Small intestine (tissue), 16 donors: ENCODE measurements at places on chromosomes 5 and 9.

DNA sequence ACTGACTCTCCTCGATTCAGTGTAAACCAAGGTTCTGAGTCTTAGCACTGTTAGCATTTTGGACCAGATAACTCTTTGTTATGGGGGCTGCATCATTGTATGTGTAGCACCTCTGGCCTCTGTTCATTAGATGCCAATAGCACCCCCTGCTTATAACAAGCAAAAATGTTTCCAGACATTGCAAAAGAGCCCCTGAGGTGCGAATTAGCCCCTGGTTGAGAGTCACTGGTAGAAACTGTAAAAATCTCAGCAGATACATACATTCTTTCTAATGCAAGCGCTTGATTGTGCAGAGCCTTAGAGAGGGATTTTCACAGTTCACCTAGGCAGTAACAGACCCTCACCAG lies 2.8 kb downstream of the ADRB2 start:
- no peak for DNase-seq
- no peak overlapping the region for H3K4me3 ChIP-seq
- H3K27me3 ChIP-seq, result no peaks in the 10 kb centered on the region
- H3K27ac ChIP-seq, result no peak overlapping the region
- H3K36me3 ChIP-seq, result no peaks in the 10 kb centered on the region

DNA sequence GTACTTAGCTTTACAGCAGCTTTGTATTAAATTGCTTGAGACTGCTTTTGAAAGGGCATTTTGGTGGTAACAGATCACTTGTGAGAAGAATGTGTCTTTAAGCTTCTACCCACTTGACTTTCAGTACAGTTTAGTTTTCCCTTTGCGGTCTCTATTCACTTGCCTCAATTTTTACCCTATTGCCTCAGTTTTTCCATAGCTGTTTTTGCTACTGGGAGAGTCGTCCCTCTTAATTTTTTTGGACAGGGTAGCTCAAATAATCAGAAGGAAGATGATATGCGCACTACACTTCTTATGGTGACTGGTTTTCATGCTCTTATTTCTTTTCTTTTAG lies 18.8 kb downstream of the UGCG start:
- DNase-seq, result no peak
- H3K27me3 ChIP-seq, result no peaks in the 10 kb centered on the region
- no peak overlapping the region for H3K4me3 ChIP-seq
- H3K36me3 ChIP-seq, result peaks cover 23% of the 10 kb centered on the region
- H3K4me1 ChIP-seq, result peaks cover 6% of the 10 kb centered on the region

DNA sequence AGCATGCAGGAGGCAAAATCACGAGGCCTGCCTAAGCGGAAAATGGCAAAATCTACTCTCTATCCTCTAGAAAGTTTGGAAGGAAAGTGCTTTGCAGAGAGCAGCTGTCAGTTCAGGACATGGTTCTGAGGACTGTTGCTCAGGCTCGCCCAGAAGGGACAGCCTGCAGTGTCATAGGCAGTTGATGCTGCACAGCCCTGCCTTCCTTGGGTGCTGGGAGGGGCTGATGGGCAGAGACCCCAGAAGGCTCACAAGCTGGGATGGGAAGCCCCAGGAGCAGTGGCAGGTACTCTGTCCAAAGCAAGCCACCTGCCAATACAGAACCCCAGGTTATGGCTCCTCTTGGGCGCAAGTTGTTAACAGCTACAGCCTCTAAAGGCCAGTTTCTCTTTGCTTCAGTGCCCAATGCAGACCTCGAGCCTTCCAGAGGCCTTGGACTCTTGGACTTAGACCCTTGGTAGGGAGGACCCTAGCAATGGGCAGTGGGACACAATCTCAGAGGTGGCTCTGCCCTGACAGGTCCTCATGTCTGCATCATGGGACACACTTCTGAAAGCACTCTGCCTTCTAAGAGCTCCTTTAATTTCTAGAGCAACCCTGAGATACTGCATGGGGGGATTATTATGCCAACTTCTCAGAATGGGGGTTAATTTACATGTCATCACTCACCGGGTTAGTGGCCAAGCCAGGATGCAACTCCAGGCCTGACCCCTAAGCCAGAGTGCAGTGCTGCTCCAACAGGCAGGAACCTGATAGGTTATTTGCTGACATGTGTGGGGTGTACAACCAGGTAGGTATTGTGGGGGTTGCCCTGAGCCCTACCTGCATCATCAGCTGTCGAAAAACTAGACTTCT lies 57.1 kb downstream of the MACROH2A1 start:
- peaks cover 62% of the 10 kb centered on the region for H3K4me1 ChIP-seq
- H3K27me3 ChIP-seq, result no peaks in the 10 kb centered on the region
- DNase-seq, result peak; percentile 48
- H3K36me3 ChIP-seq, result peaks cover 11% of the 10 kb centered on the region

DNA sequence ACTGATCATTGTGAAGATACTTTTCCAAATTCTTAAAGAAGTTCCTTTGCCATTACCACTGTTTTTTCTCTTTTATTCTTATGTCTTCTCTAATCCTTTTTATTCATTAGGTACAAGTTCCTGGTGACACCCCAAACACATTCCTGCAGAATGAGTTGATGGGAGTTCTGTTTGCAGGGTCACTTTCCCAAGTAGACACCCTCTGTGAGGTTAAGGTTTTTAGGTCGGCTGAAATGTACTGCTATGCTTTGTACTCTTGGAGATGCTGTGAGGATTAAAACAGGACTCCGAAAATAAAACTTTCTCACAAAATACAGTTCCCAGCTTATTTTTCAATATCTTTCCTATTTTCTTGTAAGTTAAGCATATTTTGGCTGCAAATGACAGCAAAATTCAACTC lies 143.3 kb upstream of the TLE4 start:
- H3K4me1 ChIP-seq, result no peaks in the 10 kb centered on the region
- H3K27ac ChIP-seq, result no peak overlapping the region
- H3K27me3 ChIP-seq, result no peaks in the 10 kb centered on the region

DNA sequence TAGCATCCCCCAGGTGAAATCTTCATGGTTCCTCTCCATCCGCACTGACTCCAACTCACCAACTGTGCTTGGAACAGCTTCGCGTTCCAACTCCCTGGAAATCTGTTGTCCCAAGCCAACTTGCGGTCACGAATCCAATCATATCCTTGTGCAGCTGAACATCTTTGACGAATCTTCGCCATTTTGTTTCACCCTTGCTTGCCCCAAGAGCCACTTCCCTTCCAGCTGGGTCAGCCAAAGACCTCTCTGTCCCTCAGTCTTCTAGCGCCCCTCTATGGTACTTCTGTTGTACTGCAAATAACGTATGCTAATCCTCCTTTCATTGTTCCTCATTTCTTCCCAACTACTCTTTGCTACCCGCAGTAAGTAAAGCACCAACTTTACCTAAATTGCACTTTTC lies 61.0 kb upstream of the TARS1 start:
- H3K27ac ChIP-seq, result no peak overlapping the region
- DNase-seq, result no peak
- H3K27me3 ChIP-seq, result no peaks in the 10 kb centered on the region
- H3K4me3 ChIP-seq, result no peak overlapping the region
- H3K36me3 ChIP-seq, result no peaks in the 10 kb centered on the region

DNA sequence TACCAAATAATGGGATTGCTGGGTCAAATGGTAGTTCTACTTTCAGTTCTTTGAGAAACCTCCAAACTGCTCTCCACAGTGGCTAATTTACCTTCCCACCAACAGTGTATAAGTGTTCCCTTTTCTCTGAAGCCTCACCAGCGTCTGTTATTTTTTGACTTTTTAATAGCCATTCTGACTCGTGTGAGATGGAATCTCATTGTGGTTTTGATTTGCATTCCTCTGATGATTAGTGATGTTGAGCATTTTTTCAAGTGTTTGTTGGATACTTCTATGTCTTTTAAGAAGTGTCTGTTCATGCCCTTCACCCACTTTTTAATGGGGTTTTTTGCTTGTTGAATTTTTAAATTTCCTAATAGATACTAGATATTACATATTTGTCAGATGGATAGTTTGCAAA lies 28.4 kb upstream of the SUSD1 start:
- DNase-seq, result no peak
- H3K36me3 ChIP-seq, result peaks cover 3% of the 10 kb centered on the region
- H3K4me3 ChIP-seq, result no peak overlapping the region
- no peak overlapping the region for H3K27ac ChIP-seq

DNA sequence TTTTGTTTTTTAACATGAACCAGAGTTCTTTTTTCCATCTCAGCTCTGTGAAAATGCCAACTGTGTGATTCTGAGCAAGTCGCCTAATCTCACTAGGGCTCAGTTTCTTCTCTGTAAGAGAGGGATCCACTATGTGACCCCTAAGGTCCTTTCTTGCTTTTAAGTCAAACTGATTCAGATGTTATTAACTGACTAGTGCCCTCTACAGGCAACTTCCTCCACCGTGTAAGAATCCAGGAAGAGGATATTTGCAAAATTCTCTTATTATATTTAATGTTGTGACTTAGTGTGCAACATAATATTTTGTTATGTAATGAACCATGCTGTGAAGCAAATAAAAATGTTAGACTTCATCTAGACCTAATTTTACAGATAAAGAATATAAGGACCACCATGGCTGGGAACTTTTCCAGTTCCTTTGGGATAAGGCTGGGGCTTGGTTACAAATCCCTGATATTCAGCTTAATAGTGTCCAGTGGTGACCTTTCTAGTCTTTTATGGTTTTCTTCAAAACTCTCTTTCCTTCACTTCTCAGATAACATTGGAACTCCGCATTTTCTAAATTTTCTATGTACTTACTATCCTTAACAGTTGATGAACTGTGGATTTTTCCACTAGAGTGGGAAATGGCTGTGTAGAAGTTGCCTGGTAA lies 244.7 kb downstream of the PIK3R1 start:
- no peak overlapping the region for H3K4me3 ChIP-seq
- H3K27ac ChIP-seq, result no peak overlapping the region
- peaks cover 12% of the 10 kb centered on the region for H3K4me1 ChIP-seq
- no peaks in the 10 kb centered on the region for H3K27me3 ChIP-seq

DNA sequence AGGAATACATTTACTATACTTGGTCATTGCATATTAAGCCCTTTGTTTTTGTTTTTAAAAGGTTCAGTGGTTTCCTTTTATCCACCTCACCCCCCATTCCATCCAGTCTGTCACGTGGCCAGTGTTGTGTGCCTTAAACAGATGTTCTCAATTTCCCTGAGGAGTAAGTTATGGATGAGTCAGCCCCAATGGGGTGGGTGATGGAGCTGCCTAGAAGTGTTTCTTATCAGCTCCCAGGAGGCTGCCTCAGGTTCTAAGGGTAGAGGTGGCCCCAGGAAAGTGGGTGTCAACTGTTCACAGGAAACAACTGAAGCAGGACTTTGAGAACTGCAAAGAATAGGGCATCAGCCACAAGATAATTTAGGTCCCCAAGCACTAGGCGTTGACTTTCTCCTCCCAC lies 41.1 kb downstream of the ACTBL2 start:
- no peaks in the 10 kb centered on the region for H3K36me3 ChIP-seq
- H3K4me3 ChIP-seq, result no peak overlapping the region
- H3K27me3 ChIP-seq, result peaks cover 2% of the 10 kb centered on the region
- H3K27ac ChIP-seq, result no peak overlapping the region
- peak; percentile 3 for DNase-seq
- peaks cover 6% of the 10 kb centered on the region for H3K4me1 ChIP-seq
